ENCODE measurements at places on chromosomes 16 and 17.

DNA sequence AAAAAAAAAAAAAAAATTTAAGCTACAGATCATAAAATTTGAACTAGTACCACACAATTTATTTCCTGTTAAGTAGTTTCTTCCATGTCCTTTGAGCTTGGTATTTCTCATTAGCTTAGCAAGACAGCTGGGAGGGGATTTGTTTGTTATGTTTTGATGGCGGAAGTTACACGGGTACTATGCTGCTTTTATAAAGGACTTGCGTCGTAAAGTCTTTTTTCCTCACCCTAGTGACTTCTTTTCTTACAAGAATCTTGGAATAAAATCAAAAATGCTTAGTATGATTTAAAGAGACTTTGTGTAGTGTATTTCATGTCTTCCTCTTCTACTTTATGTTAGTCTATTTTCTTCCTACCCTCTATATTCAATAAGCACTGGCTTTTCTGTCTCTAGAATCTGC, 89.1 kb downstream of the NLK start:
- DNase-seq, result no peak

GRCh38 chr17:42833767-42834422, 698 bp downstream of the PSME3 start:
- no peak for DNase-seq

GRCh38 chr16:84243732-84244131, 3.9 kb upstream of the KCNG4 start:
- DNase-seq, result no peak

- no peak for DNase-seq
Observed at GRCh38 chr17:9825641-9826150, at the start of gene GLP2R. Gene GLP2R (plus strand): TSS chr17:9825924. CDS start chr17:9826064, 140 bp downstream.

DNA sequence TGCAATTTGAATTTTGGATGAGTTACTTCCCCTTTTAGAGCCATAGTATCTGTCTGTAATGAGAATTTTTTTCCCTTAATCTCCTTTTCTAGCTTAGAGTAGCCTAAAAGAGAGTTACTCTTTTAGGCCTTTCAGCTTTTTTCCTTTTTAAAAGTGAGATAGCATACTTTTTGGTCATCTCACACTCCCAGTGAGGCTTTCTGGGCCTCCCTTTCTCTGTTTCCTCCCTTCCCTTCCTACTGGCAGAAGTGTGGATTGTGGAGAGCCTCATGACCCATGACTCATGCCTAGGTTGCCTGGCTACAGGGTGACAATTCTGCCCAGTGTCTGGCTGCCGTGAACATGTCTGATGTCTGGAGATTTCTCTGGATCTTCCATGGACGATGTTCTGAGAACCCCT, 15.2 kb downstream of the KRT23 start:
- no peak for DNase-seq

Data from CD4-positive, alpha-beta T cell treated with Interleukin-17A for 1 hour (primary cell).